Smooth muscle cell of trachea (primary cell): ENCODE measurements at places on chromosomes 4 and X. TPM values are rescaled to one million over a fixed set of nuclear protein-coding genes. Genes with fewer than 3 reads are reported as not detected.

The ENPEP gene
- total RNA-seq = 0.33 and 0.87 TPM in 2 replicates

The PLP1 gene
- 0.44 and 1.5 TPM in 2 replicates for total RNA-seq

The SLC9B2 gene
- total RNA-seq = 14.1 and 15.2 TPM in 2 replicates

The TMPRSS11A gene
- not detected in 2 replicates for total RNA-seq

The TBC1D19 gene
- total RNA-seq = 88.8 and 187 TPM in 2 replicates

The ARHGAP6 gene
- total RNA-seq = 9.2 and 10.3 TPM in 2 replicates

The CXCL13 gene
- total RNA-seq = not detected in 2 replicates
